ENCODE measurements at places on chromosomes 4 and X. TPM values are rescaled to one million over a fixed set of nuclear protein-coding genes. Genes with fewer than 3 reads are reported as not detected.

GAGE12E gene
- not detected for total RNA-seq

ZFYVE28 gene
- total RNA-seq, result 5.3 TPM

TEX13C gene
- not detected for total RNA-seq

CT83 gene
- total RNA-seq, result not detected

SSX4B gene
- total RNA-seq, result not detected

HTR2C gene
- total RNA-seq, result not detected

FGF16 gene
- total RNA-seq, result not detected

XIAP gene
- total RNA-seq, result 28.7 TPM

TMEM164 gene
- 13.8 TPM for total RNA-seq

TMEM31 gene
- total RNA-seq, result not detected

DNA sequence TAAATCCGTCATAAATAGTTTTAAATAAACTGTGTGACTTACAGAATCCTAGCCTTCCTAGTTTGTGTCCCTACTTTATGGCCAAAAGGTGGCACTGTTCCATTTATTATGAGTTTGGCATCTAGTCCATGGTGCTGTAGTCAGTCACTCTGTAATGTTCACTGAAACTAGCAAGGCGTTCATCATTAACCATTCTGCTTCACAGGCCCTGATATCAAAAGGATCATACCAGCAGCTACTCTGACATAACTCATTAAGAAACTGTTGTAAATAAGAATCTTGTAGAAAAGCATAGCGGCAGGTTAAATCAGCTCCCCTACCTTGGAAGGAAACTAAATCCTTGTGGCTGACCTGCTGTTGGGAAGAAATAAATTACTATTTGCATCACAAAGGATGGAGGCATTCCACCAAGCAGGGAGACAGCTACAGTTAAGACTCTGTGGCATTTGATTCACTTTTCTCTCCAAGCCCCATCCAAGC lies 919.6 kb upstream of the DIAPH2 start:
- peak; percentile 1 for DNase-seq

- DNase-seq, result no peak
Measured at GRCh38 chrX:3295731-3296130, 50.7 kb downstream of the MXRA5 start.

DNA sequence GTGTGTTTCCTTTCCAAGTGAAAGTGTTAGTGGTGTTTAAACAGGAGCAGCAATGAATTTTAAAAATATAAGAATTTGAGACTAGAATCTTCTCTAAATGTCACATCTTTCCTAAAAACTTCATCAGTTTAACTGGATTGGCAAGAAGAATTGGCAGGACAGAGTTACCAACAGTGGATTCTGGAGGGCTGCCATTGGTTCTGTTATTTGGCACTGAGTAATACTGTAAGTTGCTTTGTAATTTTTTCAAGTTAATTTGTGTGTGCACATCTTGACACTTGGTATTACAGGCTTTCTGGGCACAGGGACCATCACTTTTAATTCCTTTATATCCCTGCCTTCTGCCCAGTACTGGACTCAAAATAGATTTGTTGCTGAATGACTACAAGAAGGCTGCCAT lies 4.5 kb upstream of the GPRIN3 start:
- DNase-seq, result no peak

DNA sequence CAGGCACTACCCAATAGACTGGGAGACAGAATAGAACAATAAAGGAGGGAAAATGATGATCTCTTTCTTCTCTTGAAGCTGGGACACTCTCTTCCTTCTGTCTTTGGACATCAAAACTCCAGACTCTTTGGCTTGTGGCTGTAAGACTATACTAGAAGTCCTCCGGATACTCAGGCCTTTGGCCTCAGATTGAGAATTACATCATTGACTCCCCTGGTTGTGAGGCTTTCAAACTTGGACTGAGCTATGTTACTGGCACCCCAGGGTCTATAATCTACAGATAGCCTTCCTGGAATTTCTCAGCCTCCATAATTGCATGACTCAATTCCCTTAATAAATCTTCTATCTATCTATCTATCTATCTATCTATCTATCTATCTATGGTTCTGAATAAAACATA lies 294.2 kb upstream of the CT83 start:
- no peak for DNase-seq

DNA sequence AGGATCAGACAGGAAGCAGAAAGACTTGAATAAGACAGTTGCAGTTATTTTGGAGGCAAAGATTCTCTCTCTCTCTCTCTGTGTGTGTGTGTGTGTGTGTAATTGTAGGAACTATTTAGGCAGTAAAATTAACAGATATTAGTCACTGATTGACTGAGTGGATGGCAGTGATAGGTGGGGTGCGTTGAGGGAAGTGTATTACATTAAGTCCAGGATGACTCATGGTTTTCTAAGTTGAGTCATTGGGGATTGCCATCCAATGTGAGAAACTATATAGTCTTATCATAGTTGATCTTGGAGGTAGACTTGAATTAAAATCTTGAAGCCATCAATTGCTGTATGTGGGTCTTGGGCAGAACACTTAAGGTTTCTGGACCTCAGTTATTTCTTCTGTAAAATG lies 75.4 kb downstream of the AR start:
- DNase-seq, result no peak

- DNase-seq, result no peak
Measured at GRCh38 chr4:78545275-78546246, 6.0 kb upstream of the ANXA3 start.

DNA sequence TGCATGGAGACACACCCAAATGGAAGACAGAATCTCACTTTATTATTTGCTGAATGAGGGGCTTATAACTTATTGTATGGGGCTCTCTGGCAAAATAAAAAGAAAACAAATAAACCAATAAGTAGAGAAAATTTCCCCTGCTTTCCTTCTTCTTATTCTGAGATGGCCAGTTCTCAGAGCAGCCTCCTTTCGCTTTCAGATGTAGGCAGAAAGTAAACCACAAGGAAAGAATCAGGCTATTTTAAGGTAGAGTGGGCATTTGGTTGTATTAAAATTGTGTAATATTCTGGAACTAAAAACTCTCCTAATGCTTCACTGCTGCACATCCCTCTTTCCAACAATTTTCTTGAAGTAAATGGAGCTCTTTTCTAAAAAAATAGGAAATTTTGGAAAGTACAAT lies 241.8 kb downstream of the GALNTL6 start:
- no peak for DNase-seq

DNA sequence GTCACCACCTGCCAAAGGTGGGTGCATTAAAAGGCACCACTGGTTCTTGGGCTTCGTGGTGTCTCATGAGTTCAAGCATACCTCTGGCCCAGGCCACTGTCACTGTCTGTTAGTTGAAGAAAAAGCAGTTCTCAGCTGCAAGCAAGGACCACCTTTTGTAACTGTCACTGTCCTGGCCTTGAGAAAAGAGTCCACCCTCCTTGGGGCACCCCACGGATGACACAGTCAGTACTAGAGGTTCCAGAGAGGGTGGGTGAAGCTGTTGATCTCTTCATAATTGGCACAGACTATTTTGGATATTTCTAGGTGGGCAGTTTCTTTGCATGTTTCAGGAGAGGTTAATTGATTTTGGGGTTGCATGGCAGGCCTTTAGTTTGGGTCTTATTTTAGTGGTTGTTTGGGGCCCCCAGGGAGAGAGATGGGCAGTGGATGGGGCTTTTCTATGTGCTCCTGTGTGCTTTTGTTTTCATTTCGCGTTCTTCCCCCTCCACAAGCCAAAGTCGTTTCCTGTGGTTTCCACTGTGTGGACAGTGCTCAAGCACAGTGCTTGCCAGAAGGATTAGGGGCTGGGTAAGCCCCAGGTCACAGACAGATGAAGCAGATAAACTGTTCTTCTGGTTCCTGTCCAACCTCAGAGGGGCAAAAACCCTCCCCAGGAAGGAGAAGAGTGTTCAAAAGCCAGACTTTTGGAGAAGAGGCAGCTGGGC lies 156.2 kb upstream of the PPP1R2C start:
- DNase-seq, result no peak

DNA sequence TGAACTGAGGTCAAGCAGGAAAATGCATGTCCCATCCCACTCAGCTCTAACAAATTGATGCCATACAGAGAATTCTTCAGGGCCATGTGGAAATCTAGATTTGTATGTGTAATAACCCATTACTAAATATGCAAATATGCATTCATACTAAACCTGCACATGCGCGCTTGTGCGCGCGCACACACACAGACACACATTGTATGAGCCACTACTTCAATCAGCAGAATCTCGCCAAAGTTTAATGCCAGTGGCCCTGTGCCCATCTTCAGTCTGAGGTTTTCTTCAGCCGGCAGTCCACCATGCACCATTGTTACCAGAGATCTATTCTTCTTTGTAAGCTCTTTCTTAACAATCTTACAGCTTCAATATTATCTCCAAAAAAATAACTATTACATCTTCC lies 276.4 kb downstream of the PDGFC start:
- no peak for DNase-seq

- no peak for DNase-seq
Measured at GRCh38 chr4:26821677-26822503, 38.8 kb upstream of the STIM2 start.

DNA sequence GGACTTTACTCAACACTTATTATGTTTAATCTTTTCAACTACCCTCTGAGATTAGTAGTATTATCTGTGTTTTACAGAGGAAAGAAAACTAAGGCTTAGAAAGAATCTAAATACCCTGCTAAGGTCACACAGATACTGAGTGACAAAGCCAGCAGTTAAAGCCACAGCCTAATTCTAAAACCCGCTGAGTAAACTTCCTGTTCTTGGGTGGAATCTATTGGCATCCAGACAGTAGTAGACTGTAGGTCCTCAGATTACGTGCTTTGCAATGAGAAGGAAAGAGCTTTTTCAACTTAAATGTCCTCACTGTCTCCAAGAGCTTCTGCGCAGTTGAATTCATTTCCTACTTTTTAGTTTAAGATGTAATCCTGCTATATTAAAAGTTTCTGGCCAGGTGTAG lies 126.0 kb downstream of the TENM3 start:
- DNase-seq, result no peak

- DNase-seq, result no peak
Measured at GRCh38 chr4:183175631-183176232, 76.7 kb downstream of the WWC2 start.

DNA sequence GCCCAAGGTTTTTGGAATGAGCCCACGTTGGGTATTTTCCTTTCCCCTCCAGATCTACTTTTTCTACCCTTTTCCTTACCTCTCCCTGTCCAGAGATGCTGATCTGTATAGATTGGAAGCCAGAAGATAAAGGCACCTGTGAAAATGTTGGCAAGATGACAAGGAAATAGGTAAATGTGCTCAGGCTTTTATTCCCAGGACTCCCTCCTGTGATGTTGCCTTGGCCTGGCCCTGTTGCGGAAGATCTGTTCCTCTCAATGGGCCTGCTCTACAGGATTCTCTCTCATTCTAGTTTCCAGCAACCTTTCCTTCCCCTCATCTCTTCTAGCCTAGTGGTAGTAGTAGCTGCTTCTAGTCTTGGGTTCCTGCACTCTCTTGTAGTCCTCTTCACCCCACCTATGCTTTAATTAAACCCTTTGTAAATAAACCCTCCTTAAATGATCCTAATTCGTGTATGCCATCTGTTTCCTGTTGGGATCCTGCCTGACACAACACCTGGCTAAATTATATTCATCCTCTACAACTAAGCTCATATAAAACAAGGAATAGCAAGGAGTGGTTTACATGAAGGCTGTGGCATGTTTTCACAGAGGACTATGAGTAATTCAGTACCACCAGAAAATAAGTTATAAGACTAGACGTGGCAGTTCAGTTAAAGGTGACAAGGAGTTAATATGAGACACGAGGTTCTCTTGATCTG lies 95.7 kb upstream of the MAOA start:
- no peak for DNase-seq

GRCh38 chr4:152785639-152786615 lies 6.2 kb downstream of the ARFIP1 start:
- DNase-seq, result no peak

GRCh38 chr4:85854546-85854945 lies 379.6 kb downstream of the ARHGAP24 start:
- no peak for DNase-seq

GRCh38 chr4:106629268-106629625 lies 260.7 kb upstream of the GIMD1 start:
- DNase-seq, result no peak

- DNase-seq, result no peak
Measured at GRCh38 chrX:103552236-103552635, 32.9 kb upstream of the RAB40A start.

GRCh38 chr4:81466841-81467671 lies 4.7 kb downstream of the RASGEF1B start:
- no peak for DNase-seq

DNA sequence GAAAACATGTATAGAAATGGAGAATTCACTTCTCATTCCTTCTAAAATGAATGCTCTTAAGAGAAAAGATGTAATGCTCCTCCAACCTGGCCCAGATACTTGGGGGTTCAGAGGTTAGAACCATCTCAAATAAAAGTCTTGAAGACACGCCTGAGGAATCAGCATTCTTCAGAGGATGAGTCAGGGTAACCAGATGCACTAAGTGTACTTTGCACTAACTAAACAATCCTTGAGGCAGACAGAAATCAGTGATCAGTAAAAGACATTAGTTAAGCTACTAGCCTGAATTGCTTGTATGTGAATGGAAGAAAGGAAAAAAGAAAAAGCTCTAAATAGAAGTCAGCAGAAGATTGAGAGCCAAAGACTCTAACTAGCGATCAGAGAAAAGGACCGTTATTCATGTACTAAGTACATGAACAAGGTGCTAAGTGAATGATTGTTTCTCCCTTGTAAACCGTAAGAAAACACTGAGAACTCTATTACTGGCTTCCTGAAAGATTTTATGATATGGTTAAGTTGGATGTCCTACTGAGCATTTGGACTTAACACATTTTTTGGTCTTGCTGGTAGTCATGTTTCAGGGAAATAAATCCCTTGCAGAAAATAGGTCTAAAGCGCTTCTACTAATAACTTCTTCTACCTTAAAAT lies 738.3 kb downstream of the STPG2 start:
- DNase-seq, result no peak

DNA sequence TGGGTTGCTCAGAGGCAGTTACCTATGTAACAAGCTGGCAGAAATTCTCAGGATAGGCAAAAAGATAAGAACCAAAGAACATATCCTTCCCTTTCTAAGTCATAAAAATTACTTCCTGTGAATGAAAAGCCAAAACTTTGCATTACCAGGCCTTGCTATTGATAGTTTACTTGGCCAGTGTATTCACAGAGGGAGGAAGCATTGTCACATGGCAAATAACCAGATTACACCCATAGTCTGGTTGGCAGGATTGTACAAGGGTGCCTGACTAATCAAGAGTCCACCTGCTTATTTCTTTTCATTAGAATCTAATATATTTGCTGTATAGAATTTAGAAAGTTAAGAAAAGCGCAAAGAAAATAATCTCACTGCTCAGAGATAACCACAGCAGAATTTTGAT lies 14.1 kb downstream of the XIAP start:
- no peak for DNase-seq

- no peak for DNase-seq
Measured at GRCh38 chrX:46642145-46642544, 68.6 kb downstream of the CHST7 start.

GRCh38 chr4:183256756-183257385 lies 63.2 kb downstream of the CLDN22 start:
- DNase-seq, result no peak
